ENCODE measurements at places on chromosomes 7 and 10.

- no peak for DNase-seq
Observed at GRCh38 chr10:79329529-79329928, 17.7 kb upstream of the PPIF start.

DNA sequence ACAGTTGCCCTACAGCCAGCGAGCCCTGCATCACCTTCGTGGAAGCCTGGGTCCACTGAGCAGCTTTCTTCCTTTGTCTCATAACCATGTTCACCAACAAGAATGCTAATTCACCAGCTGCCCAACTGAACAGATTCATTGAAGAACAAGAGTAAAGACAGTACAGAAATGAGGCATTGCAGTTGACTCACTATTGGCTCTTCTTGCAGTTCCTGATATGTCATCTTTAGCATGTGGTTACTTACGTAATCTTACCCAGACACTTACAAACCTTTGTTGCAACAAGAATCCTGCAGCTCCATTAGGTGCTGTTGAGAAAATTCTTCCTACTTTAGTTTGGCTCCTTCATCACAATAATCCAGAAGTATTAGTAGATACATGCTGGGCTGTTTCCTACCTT is 174.0 kb upstream of the TPK1 start:
- DNase-seq: no peak

GRCh38 chr10:85545874-85546273 is 820.7 kb downstream of the GRID1 start:
- no peak for DNase-seq

DNA sequence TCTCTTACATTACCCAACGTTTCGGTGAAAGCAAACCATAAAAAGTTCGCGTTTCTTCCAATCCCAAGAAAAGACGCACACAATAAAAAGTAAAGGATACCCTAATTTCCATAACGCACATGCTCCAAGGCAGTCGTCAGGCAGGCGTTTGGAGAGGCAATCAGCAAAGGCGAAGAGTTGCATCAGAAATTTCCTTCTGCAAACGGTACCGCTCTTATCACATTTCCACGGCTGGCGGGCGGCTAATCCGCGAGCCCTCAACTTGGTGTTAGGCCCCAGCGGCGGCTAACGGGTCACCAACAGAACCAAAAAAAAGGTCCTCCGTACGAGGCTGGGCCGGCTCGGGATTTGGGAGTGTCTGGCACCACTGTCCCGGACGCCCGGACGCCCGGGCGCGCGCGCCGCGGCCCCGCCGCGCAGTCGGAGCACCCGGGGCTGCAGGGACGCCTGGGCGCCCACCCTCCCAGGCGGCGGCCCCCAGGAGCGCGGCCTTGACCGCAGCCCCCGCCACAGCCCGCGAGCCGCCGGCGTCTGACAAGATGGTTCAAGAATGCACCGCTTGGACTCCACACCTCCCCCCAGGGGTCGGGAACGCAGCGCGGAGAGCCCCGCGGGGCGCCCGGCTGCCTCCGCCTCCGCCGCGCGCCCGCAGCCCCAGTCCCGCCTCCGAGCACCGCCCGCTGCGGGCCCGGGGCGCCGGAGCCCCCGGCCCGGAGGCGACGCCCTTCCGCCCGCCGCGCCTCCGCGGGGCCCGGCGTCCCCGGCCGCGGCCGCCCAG is 9.8 kb upstream of the GRB10 start:
- no peak for DNase-seq

DNA sequence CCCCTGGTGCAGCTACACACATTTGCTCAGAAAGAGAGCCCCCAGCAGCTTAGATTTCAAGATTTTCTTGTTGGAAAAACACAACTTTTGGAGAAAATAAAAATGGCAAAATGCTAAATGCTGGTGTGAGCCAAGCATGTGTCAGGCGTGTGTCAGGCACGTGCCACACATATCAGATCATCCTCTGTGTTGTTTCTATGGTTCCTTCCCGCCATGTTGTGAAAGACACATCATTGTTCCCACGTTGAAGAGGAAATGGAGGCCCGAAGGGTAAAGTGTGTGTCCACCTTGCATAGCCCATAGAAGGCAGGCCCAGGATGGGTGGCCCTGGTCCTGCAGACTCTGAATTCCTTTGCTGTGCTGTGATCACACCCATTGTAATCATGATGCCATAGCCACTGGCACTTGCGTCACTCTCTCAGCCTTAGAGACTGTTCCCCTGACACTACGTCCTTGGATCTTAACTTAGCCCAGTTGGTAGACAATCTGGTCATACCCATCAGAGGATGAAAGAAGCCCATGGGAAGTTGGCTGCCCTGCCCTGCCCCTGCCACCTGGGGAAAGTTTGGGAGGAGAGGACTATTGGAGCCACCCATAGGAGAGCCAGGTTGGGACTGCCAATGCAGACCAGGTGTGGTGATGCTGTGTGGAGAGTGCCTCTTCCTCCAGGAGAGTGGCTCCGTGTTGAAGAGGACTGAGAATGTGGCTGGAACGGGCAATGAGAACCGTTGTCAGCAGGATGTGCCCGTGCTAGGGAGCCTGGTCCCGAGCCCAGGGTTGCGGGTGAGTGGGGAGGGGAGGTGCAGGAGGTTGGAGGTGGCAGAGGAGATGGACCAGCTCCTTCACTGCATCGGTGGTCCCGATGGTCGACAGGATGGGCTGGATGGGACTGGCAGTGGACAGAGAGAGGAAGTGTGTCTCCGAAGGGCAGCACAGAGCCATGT is 65.6 kb upstream of the IGFBP3 start:
- no peak for DNase-seq

DNA sequence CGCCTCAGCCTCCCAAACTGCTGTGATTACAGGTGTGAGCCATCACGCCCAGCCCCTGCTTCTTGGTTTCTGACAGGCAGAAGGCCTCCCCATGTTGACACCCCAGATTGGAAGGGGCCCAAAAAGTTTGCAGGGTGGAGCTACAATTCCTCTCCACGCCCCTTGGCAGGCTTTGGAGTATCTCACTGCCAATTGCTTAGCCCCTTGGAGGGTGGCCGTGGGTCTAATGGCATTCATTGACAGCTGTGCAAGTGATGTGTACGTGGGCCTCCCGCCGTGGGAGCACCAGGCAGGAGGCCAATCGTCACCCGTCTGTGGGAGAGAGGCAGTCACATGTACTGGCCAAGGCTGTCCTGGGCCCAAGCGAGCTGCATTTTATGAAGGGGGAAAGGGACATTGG is 73.7 kb upstream of the PPIF start:
- DNase-seq: no peak

DNA sequence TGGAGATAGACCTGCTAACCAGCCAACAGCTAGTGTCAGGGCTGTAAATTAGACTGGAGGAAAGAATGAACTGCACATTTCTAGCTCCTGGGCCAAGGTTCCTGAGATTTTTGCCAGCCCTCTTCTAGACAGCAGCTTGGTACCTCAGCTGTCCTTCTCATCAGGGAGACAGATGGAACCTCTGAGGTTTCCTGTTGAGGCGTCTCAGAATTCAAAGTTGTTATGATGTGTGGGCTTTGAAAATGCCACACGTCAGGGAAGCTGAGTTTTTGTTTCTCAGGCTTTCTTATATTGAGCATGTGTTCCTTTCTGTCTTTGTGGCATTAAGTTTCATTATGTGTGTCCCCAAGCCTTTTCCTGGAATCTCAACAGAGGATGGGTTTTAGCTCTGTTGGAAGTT is 736.6 kb downstream of the AUTS2 start:
- no peak for DNase-seq

- DNase-seq: no peak
Observed at GRCh38 chr7:142150869-142151268, 39.4 kb downstream of the MGAM2 start.

GRCh38 chr7:155944901-155945300 is 132.6 kb upstream of the SHH start:
- no peak for DNase-seq

DNA sequence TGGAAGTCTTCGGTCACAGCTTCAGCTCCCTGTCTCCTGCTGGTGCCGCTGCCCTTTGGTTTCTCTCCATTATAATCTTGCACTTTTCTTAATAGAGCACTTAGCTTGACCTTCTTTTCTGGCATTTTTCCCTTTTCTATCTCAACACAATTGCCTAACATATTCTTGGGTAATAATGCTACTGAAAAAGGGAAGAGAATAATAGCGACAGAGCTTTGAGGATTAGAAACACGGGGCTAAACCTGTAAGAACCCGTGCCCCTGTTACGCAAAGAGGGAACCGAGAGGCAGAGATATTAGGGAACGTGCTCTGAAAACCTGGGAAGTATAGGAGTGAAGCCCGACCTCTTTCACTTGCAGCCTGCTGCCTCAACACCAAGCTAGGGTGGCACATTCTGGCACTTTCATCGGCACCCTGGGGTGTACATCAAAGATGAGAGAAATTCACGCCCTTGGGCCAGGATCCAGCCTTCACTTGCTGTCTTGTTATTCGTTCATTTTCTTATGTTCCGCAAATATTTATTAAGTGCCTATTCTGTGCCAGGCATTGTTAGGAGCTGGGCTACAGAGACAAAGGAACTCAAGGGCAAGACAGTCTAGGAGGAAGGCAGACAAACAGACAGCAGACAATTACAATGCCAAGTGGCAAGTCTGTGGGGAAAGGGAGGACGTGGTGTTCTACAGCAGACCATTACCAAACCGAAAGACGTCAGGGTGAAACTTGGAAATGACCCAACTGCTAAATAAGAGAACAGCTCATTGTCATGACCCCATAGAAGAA is 33.0 kb upstream of the GALNTL5 start:
- peak; percentile 25 for DNase-seq

DNA sequence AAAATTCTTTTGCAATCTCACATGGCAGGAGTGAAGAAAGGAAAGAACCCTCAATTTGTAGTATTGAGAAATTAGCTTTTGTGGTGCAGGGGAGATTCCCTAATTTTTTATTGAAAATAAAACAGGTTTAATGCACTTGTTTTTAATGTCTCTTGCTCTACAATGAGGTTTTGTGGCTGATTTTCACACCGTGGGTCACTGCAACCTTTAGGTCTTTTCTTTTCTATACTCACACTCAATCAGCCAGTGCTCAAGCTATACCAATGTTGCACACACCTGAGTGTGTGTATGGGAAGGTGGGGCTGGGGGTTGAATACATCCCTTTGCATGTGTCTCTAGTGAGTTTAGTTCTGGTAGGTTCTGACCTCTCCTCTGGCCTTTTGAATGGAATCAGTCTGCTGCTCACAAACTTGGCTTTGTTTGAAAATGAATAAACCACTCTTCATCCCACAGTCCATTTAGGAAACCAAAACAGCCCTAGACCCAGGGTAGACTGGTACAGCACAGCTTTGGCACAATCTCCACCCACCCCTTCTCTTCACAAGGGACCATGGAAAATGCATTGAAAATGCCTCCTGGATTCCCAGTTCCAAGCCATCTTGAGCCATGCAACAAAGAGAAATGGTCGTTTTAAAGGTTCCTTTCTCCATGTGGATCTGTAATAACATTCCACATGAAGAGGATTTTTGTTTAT is 411.5 kb downstream of the SFMBT2 start:
- DNase-seq: no peak

GRCh38 chr7:12785473-12785872 is 98.0 kb downstream of the ARL4A start:
- DNase-seq: no peak

GRCh38 chr7:7720750-7721621 is 2.6 kb upstream of the RPA3 start:
- DNase-seq: no peak

DNA sequence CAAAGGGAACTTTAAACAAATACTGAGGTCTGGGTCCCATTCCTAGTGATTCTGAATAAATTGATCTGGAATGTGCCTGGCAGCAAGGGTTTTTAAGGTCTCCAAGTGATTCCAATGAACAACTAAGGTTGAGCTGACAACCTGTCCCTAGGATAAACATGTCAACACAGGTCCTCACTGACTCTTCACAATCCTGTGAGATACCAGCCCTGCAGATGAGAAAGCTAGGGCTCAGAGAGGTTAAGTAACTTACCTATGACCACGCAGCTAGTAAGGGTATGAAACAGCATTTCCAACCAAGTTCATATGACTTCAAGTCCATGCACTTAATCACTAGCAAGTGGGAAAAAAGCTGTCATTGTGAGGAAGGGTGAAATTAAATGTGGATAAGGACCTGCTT is 44.0 kb downstream of the SEM1 start:
- DNase-seq: no peak

DNA sequence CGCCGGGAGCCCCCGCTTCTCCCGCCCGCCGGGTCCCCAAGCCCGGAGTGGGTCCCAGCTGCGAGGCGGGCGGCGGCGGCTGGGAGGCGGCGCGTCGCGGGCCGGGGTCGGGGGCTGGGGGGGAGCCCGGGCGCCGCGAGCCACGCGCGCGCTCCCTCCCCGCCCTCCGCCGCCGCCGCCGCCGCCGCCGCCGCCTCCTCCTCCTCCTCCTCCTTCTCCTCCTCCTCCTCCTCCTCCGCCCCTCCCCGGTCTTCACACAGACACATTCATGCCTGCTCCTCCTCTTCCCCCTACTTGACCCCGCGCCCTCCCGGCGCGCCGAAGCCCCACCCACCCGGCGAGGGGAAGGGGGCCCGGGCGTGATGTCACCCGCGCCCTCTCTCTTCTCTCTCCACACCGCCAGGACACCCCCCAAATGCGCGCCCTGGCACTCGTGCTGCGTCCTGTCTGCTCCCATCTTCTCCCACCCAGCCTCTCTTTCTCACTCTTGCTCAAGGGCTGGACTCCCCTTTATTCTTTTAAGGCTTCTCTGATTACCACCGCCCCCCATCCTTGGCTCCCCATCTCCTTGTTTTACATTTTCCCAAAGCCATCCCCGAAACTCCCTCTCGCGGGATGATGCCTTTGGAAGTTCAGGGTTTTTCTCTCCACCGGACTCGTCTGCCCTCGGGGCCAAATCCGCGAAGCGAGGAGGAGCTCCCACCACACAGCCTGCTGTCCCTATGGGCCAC is 967 bp upstream of the GLI3 start:
- DNase-seq: peak; percentile 45

DNA sequence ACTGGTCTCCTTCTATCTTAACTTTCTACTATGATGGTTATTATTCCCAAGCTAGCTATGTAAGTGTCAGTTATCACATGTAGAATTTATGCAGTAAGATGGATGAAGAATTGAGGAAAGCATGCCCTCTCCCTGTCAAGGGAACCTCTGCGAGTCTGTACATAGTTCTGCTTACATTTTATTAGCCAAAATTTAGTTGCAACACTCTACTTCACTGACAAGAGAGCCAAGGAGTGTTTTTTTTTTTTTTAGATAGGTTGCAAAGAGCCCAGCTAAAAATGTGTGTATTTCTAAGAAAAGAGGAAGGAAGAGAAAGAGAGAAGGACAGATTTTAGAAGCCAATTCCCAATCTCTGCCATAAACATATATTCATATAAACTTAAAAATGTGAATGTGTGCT is 357.7 kb upstream of the LRRN3 start:
- no peak for DNase-seq

Data from left colon (tissue), 2 donors.